ENCODE measurements at places on chromosomes 5 and 9.

GRCh38 chr5:138981586-138981985 lies 106.5 kb upstream of the LRRTM2 start:
- no peak for DNase-seq

GRCh38 chr5:109823597-109823996 lies 133.9 kb downstream of the MAN2A1 start:
- DNase-seq, result no peak

DNA sequence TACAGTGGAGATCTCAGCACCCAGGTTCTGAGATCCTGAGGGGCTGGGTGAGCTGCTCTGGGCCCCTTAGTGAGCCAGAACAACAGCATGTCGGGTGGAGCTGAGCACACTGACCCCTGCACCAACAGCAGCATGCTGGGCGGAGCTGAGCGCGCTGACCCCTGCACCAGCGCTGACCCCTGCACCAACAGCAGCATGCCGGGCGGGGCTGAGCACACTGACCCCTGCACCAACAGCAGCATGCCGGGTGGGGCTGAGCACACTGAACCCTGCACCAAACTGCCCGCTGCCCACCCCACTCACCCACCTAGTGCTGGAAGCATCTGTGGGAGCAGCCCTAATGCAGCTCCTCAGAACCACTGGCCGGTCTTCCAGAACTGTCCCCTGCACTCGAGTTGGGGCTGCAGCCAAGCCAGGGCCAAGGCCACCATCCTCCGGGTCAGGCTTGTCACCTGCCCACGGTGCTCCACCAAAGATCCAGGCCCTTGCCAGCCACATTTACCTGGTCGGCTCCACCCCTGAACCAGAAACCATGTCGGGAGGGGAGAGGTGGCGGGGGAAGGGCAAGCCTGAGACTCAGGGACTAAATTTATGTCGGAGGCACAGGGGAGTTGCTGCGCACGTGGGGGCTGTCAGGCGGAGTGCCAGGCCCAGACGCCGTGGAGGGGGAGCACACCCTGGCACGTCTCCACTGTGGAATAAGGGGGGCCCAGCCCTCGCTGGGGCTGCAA lies 80.3 kb downstream of the ADAMTS2 start:
- no peak for DNase-seq

- no peak for DNase-seq
Observed at GRCh38 chr5:162842727-162843126, 594.7 kb upstream of the CCNG1 start.

Measured in GDM1 (cell line).